IMR-90 (cell line): ENCODE measurements at places on chromosomes 5 and 9.

DNA sequence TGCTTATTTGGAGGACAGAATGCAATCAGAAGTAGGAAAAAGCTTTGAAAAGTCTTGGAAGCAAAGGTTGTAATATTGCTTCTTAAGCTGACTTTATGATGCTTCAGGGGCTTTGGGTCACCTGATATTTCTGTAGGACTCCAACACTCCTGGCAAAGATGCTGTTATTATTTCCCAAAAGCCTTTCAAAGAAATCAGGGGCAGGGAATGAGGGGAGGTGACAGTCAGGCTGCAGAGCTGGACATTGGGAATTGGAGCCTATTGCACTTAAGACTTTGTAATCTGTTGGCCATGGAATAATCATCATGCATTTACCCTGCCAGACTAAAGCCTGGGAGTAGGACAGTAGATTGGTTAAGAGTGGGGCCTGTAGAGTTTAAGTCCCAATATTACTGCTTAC lies 168.3 kb upstream of the IL12B start:
- no peak for DNase-seq

DNA sequence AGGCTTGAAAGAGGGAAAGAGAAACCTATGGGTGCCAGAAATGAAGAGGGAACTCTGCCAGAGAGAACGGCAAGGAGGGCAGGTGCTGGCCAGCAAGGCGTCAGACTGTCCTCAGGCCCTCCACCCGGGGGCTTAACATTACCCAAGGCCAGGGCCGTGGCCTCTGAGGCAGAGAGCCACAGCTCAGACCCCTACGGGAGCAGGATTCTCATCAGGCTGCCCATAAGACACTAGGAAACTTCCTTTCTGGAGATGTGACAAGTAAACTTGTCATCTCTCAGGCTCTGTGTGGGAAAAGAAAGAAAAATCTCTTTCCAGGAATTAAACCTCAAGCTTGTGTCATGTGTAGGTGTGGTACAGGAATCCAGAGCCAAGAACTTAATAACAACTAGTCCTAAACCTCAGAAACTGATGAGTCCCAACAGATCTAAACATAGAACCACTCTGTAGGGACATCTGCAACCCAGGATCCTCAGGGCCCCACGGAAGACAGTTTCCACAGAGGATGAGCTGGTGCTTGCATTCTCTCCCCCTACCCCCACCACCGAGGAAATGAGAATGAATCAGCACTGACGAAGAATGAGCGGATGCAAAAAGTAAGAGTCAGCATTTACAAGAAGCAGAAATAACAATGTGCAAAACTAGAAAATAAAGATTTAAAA lies 74.3 kb downstream of the DCP2 start:
- DNase-seq, result peak; percentile 84

DNA sequence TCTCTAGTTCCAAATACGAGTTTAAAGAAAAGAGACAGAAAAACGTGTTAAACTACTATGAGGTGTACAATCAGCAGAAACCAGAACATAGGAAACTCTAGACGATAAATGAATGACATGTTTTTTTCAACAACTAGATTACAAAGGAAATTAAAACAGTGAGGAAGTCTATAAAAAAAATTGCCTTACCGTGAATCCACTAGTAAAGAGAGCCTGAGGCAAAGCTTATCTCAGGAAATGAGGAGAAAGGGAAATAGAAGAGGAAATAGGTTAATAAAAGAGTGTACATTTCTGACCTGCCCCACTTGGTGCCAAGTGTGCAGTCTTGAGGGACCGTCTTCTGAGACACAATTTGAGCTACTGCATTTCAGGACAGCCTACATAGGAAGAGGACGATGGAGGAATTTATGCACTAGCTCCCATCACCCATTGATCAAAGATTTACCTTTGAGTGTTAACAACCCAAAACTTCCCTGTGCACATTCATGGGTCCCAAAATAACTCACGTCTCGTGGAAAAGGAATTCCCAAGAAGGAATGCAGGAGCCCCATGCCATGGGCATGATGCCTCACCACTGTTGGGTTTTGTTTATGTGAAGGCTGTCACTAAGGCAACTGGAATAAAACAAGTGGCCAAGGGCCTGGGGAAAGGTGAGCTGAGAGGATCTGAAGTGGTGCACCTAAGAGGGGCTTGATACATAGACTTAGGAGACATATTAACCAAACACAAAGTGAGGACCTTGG lies 53.6 kb upstream of the SLC1A3 start:
- DNase-seq, result no peak

DNA sequence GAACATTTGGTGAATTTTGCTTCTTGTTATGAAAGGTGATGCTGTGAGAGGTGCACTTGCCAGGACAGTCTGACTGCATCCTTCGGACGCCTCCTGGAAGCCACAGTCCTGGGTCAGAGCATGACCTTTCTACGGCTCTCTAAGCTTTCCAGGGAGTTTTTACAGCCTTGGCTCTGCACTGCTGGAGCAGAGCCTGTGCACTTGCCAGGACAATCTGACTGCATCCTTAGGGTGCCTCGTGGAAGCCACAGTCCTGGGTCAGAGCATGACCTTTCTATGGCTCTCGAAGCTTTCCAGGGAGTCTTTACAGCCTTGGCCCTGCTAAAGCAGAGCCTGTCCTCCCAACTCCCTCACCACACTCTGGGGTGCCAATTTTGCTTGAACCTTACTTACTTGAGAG lies 49.6 kb downstream of the CCDC180 start:
- DNase-seq, result no peak

GRCh38 chr5:3592298-3592697 lies 3.3 kb upstream of the IRX1 start:
- no peak for DNase-seq
